ENCODE measurements at places on chromosomes 5 and 9. TPM values are rescaled to one million over a fixed set of nuclear protein-coding genes. Genes with fewer than 3 reads are reported as not detected.

- no peaks in the 10 kb centered on the region for H3K36me3 ChIP-seq
- H3K27me3 ChIP-seq, result peaks cover 1% of the 10 kb centered on the region
- no peak overlapping the region for H3K27ac ChIP-seq
- DNase-seq, result no peak
These were observed 253.9 kb upstream of the RGMB start for GRCh38 chr5:98519571-98519970.

DNA sequence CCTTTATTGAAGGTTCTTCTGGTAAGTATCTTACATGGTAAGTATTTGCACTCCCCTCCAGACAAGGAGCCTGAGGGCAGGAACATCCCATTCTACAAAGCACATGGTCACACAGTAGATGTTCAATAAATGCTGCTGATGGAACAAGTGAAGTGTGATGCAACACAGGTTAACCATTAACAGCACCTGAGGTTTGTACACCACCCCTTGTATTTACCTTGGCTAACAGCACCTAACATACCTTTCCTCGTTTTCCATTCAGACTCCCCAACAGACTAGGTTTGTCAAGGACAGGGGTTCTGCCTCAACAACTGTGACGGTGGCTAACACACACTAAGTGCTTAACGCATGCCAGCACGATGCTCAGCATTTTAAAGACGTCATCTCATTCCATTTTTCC lies 213.6 kb downstream of the MAPKAP1 start:
- H3K4me1 ChIP-seq, result no peaks in the 10 kb centered on the region
- no peak overlapping the region for H3K4me3 ChIP-seq
- H3K36me3 ChIP-seq, result no peaks in the 10 kb centered on the region
- no peak for DNase-seq
- H3K27me3 ChIP-seq, result no peaks in the 10 kb centered on the region
- no peak overlapping the region for H3K27ac ChIP-seq

DNA sequence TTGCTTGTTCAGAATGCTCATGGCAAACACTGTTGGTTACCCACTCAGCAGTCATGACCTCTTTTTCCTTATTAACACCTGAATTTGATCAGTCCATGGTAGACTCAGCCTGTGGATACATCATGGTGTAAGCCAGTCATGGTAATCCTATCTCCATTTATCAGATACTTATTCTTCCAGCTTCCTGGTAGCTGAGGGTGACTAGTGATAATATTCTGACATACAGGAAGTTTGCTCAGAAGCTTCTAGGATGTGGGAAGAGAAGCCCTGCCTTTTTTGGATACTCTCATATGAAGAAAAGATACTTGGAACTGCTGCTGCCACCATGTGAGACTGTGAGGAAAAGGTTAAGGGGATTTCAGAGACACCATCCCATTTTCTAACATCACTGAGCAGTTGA lies 7.3 kb downstream of the GDA start:
- DNase-seq, result no peak
- no peaks in the 10 kb centered on the region for H3K4me1 ChIP-seq
- no peaks in the 10 kb centered on the region for H3K27me3 ChIP-seq
- no peak overlapping the region for H3K27ac ChIP-seq

DNA sequence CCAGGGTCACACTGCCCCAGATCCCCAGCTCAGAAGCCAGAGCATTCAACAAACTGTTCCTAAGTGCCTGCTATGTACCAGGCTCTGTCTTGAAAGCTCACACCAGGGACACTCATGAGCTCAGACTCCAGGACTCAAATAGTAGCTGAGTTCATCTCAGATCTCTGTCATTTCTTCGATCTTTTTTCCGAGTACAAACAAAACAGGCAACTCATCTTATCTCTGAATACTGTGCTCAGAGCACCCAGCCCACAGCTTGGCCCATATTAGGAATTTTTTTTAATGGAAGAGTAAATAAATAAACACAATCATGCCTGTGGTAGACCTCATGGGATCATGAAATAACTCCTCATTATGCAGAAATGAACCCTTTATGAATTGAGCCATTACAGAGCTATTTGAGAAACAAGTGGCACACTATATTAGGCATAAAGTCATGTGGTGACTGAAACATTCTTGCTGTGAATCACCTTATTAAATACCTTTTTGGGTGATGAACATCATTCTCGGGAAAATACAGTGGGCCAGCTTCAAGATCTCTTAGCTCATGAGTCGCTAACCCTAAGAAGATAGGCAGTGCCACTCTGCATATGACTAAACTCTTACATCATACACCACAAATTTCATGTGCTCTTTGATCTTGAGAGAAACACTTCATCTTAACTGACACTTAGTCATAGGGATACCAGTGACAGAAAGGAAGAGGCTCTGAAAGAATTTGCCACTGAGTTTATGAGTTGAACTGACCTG lies 9.9 kb downstream of the SH3RF2 start:
- peaks cover 36% of the 10 kb centered on the region for H3K27me3 ChIP-seq
- peaks cover 44% of the 10 kb centered on the region for H3K4me1 ChIP-seq
- H3K4me3 ChIP-seq, result peak overlapping the region; percentile 5
- no peaks in the 10 kb centered on the region for H3K36me3 ChIP-seq
- peak overlapping the region; percentile 73 for H3K27ac ChIP-seq
- DNase-seq, result peak; percentile 19

DNA sequence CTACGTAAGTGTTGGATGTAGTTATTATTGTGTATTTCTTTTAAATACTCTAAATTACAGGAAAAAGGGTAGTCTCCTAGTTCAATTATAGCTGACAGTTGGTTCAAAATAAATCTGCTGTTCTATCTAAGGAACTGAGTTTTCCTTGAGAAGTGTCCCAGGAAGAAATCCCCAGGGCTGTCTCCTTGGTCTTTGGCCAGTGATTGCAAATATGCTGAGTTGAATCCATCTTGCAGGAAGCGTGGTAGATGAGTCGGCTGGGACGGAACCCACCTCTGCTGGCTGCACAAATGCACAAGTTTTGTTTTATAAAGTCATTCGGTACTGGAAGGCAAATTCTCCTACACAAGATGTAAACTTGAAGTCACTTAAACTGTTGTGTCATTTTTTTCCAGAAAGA lies 30.2 kb upstream of the HOMER1 start:
- no peaks in the 10 kb centered on the region for H3K27me3 ChIP-seq
- H3K27ac ChIP-seq, result no peak overlapping the region
- no peaks in the 10 kb centered on the region for H3K4me1 ChIP-seq

DNA sequence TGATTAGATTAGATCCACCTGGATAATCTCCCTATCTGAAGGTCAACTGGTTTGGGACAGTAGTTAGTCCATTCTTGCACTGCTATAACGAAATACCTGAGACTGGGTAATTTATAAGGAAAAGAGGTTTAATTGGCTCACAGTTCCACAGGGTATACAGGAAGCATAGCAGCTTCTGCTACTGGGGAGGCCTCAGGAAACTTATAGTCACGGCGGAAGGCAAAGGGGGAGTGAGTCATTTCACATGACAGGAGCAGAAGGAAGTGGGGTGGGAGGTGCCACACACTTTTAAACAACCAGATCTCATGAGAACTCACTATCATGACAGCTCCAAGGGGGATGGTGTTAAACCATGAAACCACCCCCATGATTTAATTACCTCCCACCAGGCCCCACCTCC lies 9.9 kb downstream of the C9orf40 start:
- peaks cover 19% of the 10 kb centered on the region for H3K4me1 ChIP-seq
- peak overlapping the region; percentile 7 for H3K27ac ChIP-seq
- H3K27me3 ChIP-seq, result peaks cover 8% of the 10 kb centered on the region
- H3K4me3 ChIP-seq, result no peak overlapping the region
- DNase-seq, result peak; percentile 7

DNA sequence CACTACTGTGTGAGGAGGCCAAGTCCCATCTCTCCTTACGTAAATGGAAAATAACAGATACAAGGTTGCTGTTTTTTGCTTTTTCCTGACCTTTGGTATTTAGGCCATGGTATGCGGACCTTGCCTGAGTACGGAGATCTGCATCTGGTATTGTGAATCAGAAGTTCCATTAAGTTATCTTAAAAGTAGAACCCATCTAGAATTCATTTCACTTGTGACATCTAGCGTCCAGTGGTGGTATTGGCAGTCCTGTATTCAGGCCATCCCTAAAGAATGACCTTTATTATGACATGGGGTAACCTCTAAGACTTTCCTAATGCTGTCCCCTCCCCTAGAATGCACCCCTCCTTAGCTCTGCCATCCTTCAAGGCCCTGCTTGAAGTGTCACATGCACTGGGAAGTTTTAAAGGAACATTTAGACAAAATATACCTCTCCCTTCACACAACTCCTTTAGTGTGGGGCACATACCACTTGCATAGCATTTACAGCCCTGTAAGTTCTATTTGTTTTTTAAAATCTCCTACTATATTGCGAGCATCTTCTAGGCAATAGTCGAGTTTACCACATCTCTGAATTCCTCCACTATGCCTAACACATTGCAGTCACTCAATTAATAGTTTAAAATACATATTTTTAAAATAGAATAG lies 1.9 kb upstream of the SPDL1 start:
- H3K36me3 ChIP-seq, result peaks cover 5% of the 10 kb centered on the region
- no peak overlapping the region for H3K4me3 ChIP-seq
- H3K27me3 ChIP-seq, result peaks cover 16% of the 10 kb centered on the region
- peaks cover 33% of the 10 kb centered on the region for H3K4me1 ChIP-seq
- peak; percentile 31 for DNase-seq

GRCh38 chr9:82191082-82191770 lies 202.7 kb downstream of the SPATA31D1 start:
- no peak for DNase-seq
- H3K4me3 ChIP-seq, result no peak overlapping the region
- no peak overlapping the region for H3K27ac ChIP-seq
- no peaks in the 10 kb centered on the region for H3K4me1 ChIP-seq

- peak overlapping the region; percentile 91 for H3K4me3 ChIP-seq
- no peak for DNase-seq
- no peaks in the 10 kb centered on the region for H3K36me3 ChIP-seq
- peaks cover 46% of the 10 kb centered on the region for H3K4me1 ChIP-seq
These were observed 621 bp downstream of the NR6A1 start for GRCh38 chr9:124770359-124771020.

DNA sequence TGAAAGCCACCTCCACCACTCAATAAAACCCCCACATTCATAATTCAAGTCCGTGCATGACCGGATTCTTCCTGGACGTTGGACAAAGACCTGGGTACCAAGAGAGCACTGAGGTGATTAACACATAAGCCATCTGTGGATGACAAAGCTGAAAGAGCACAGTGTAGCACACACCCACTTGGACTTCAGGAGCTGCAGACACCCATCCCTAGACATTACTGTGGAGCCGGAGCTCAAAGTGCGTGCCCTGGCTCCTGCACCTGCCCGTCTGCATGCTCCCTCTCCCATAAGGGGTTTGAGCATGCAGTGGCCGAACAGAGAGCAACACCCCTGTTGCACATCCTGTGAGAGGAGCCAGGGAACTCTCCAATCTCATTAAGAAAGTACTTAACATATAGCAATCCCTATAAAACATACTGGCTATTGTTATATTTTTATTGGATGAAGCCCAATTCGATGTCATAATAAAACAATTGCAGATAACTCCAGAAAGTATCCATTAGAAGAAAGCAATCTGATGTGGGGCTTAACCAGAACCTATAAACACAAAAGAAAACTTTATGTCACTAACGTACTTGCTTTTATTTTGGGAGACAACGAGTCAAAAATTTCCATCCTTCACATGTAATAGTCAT lies 1174.2 kb upstream of the C9orf72 start:
- H3K4me3 ChIP-seq, result no peak overlapping the region
- no peaks in the 10 kb centered on the region for H3K4me1 ChIP-seq
- no peak overlapping the region for H3K27ac ChIP-seq
- DNase-seq, result no peak
- no peaks in the 10 kb centered on the region for H3K36me3 ChIP-seq

DNA sequence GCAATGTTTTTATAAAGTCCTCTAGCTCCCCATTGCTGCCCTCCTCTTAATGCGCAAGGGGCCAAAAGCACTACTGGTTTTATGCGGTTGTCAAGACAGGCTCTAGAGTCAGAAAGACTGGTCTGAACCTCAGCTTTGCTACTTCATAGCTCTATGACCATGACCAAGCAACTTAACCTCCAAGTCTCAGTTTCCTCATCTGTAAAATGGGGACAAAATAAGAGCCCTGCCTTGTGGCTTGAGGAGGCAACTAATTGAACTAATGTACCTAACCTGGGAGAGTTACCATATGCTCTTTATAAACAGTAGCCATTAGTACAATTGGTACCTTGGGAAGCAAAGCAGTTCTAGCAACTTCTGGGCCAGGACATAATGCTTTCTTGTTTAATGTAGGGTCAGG lies 36.5 kb downstream of the ANXA6 start:
- H3K4me3 ChIP-seq, result no peak overlapping the region
- no peak for DNase-seq
- H3K36me3 ChIP-seq, result peaks cover 48% of the 10 kb centered on the region
- H3K27me3 ChIP-seq, result no peaks in the 10 kb centered on the region
- peaks cover 14% of the 10 kb centered on the region for H3K4me1 ChIP-seq
- no peak overlapping the region for H3K27ac ChIP-seq

DNA sequence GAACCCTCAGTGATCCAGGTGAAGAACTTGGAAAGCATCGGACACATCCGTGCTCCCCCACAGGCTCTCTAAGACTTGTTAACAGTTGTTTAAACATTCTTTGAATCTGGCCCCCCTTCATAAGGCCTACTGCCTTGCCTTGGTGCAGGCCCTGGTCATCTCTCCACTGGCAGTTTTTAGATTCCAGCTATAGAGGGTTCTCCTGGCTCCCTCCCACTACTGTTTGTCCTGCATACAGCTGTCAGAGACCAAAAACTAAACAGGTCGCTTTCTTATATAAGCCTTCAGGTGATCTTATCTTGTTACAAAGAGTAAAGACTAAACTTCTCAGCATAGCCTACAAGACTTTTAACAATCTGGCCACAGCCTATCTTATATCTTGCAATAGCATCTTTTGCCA lies 32.3 kb downstream of the NRG2 start:
- no peaks in the 10 kb centered on the region for H3K4me1 ChIP-seq
- H3K27me3 ChIP-seq, result no peaks in the 10 kb centered on the region
- H3K36me3 ChIP-seq, result no peaks in the 10 kb centered on the region
- no peak for DNase-seq
- no peak overlapping the region for H3K27ac ChIP-seq

GRCh38 chr5:38099205-38100168 lies 158.9 kb upstream of the EGFLAM start:
- H3K4me1 ChIP-seq, result no peaks in the 10 kb centered on the region
- DNase-seq, result no peak
- H3K36me3 ChIP-seq, result no peaks in the 10 kb centered on the region
- no peak overlapping the region for H3K4me3 ChIP-seq

GRCh38 chr9:132789719-132790118 lies 88.4 kb downstream of the AK8 start:
- H3K4me3 ChIP-seq, result no peak overlapping the region
- peaks cover 2% of the 10 kb centered on the region for H3K36me3 ChIP-seq
- peaks cover 14% of the 10 kb centered on the region for H3K4me1 ChIP-seq
- no peak overlapping the region for H3K27ac ChIP-seq

Gene DOCK2
- 216 TPM for total RNA-seq

Gene RPL35
- 1,681 TPM for total RNA-seq

Gene MSMP
- not detected for total RNA-seq

Gene UBE2QL1
- total RNA-seq, result 0.73 TPM

Gene OR2V2
- total RNA-seq, result not detected

Gene CHMP5
- total RNA-seq, result 70.7 TPM

Gene MARCHF3
- total RNA-seq, result 5.9 TPM
